ENCODE measurements at places on chromosomes 2 and 18.

- DNase-seq = no peak
Observed at GRCh38 chr18:66329716-66330115, 274.2 kb downstream of the CDH19 start.

- no peak for DNase-seq
Observed at GRCh38 chr2:103268841-103269498, 507.1 kb downstream of the TMEM182 start.

DNA sequence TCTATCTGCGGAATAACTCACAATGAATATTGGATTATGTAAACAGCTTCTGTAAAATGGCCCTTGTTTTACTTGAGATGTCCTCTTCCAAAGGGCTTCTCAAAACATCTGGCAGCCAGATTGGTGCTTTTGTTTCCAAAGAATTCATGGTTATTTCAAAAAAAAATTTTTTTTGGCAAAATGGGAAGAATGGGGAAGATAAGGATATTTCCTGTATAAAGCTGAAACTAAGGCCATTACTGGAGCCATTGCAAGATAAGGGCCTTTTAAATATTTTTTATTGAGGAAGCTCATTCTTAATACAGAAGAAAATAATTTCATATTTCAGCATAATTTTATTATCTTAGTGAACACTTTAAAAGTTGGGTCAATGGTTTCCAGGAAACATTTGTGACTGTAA lies 259.1 kb downstream of the GALNT13 start:
- DNase-seq = no peak

- no peak for DNase-seq
Observed at GRCh38 chr18:6885992-6886796, 156.7 kb downstream of the ARHGAP28 start.

- no peak for DNase-seq
Observed at GRCh38 chr2:198795419-198795818, 662.3 kb downstream of the SATB2 start.

DNA sequence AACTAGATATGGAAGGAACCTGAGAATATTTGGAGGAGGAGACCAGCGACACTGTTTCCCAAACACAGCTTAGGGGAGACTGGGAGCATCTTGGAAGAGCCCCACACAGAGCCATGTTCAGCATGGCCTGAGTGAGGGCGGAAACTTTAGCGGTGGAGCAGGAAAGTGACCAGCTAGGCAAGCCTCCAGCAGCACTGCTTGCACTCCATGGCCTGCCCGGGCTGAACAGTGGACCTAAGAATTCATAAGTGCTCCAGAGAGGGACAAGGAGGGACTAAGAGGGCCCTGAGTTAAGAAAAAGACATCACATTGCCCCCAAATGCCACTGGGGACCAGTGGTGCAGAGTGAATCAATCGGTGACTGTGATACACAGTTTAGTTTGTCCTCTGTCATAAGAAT lies 566.4 kb downstream of the TNS1 start:
- no peak for DNase-seq

- DNase-seq = no peak
Observed at GRCh38 chr2:202494300-202495229, 118.4 kb downstream of the BMPR2 start.

DNA sequence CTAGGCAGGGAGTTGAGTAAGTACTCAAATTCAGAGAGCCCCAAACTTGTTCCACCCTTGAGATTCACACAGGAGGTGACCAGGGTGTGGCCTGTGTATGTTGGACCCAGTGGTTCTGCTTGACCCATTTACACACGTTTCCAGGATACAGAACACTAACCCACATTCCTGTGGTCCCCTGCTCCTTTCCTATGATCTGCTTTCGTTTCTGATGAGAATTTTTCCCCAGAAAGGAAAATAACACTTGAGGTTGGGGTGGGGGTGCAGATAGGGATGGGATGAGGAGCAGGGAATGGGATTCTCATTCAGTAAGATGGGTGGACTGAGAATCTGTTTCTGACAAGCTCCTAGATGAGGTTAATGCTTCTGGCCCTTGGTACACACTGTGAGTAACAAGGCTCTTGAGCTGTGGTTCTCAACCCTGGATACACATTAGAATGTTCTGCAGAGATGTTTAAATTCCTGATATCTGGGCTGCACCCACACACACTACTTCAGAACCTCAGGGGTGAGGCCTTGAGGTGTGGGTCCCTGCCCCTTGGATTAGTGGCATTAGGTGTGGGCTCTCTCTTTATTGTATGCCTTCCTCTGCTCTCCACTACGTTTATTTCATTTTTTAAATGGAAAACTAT lies 58.4 kb downstream of the TPGS2 start:
- no peak for DNase-seq

DNA sequence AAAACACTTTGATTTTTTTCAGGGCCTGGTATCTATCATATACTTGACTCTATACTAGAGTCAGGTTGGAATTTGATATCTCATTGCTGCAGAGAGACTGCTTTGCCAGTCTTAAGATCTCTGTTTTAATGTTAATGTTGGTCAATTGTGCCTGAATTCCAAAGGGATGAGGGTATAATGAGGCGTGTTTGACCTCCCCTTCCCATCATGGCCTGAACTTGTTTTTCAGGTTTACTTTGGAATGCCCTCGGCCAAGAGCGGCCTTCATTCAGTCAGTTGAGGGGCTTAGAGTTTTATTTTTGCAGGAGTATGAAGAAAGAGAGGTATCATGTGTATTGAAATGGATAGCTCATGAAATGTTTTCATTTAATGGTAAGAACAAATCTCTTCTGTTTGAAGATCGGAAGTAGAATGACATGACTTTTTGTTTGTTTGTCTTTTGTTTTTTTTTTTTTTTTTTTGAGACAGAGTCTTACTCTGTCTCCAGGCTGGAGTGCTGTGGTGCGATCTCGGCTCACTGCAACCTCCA lies 119.0 kb downstream of the KIAA1328 start:
- no peak for DNase-seq
